ENCODE measurements at places on chromosomes 11 and 22.

GRCh38 chr22:38944653-38945052, 12.8 kb upstream of the APOBEC3A start:
- DNase-seq, result no peak

DNA sequence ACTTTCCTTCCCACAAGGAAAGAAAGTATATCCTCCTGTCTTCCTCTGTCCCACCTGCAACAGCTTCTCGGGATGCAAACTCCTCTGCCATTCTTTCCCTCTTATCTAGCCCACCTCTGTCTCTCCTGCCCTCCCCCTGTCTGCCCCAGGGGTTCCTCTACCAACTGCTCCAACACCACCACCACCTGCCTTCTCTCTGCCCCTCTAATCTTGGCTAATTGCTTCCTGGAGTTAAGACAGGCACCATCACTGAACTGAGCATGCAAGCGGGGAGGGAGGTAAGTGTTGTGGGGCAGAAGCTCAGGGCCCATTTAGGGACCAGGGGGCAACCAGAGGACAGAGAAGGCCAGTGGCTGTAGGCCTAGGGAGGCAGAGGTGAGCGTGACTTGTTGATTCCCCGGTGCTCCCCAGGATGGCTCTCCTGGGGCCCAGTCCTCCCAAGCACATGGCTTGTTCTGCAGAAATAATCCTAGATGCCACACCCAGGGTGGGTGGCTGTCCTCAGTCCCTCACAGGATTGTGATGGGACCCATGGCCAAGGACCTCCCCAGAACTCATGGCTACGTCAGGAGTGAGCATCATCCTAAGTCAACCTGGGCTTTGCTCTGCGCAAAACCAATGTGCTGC, 111.1 kb downstream of the TP53I11 start:
- DNase-seq, result no peak

GRCh38 chr11:59523541-59523940, 12.2 kb downstream of the OR4D9 start:
- DNase-seq, result no peak

DNA sequence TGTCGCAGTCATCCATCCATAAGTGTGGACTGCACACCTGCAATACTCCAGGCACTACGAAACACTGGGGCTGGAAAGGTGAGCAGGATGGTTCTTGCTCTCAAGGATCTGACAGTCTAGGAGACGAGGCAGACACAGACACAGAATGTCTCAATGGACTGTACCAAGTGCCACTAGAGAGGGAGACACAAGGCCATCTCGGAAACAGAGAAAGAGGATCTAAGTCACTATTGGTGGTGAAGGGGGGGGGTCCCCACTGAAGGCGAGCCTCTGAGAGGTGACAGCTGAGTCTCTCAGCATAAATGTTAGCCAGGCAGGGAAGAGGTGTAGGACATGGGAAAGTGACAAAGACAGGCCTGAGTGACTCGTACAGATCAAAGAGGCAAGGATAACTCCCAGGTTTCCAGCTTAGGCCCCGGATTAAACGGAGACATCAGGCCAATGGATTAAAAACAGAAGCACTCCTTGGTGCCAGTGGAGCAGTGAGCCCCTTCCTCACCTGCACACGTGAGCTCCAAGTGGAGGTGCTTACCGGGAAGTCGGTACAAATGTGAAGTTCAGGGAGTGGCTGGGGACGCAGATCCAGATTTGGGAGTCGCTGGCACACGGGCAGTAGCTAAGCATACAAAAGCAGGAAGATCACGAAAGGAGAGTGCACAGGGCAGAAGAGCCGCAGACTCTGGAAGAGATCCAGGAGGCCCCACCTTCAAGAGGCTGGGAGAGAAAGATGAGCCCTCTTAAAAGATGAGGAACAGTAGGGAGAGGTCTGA, 117.2 kb downstream of the MICAL3 start:
- no peak for DNase-seq

DNA sequence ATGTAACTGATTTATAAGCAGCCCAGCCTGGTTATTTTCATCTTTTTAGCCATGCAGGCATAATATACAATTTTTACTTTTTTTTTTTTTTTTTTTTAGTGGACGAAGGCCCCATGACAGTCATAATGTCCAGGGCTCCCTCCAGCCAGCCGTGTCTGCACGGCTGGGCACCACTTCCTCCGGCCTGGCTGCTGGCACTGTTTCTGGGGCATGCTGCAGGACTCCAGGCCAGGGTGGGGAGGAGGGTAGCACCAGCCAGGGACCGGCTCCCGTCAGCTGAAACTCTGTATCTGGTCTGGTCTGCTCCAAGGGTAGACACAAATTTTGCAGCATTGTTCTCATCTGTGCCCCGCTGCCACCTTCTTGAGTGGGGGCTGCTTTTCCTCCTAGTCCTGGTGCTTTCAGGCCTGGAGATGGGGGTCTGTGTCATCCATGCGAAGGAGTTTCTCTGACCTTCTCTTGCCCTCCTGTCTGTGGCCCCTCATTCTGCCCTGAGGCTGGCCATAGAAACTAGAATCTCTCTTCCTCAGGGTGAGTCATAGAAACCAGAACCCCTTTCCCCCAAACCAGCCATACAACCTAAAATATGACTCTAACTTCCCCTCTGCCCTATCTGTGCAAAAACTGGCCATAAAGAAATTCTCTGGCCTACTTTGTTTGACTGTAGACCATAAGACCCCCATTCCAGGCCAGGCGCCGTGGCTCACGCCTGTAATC, 9.2 kb upstream of the RRP7A start:
- no peak for DNase-seq

DNA sequence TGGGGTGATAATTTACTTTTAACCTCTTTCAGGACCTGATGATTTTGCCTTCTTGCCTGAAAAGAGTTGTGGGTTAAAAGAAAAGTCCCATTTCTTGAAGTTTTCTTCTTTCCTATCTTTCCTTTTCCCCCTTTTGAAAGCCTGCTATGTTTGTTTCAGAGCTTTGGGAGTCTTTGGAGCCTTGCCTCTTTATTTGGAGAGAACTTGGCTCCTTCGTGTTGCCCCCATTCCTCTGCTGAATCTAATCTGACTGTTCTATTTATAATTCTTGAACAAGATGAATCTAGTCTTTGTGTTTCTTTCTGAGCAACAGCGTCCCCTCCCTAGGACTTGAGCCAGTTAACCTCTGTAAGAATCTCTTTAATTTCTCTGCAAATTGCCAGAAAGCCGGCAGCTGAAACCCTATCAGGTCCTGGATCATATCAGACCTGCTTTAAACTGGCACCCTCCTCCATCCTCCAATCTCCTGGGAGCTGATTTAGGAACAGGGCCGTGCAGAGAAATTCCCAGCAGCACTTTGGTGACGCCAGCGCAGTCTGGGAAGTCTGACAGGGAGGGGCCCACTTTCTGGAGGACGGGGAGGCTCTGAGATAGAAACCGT, 289.1 kb upstream of the SORL1-AS1 start:
- no peak for DNase-seq

- no peak for DNase-seq
Measured at GRCh38 chr22:18078329-18079041, 695 bp downstream of the PEX26 start.

- no peak for DNase-seq
Measured at GRCh38 chr11:11186249-11186648, 166.8 kb downstream of the CSNK2A3 start.

- DNase-seq, result no peak
Measured at GRCh38 chr11:114311946-114312345, 15.7 kb downstream of the NNMT start.

- no peak for DNase-seq
Measured at GRCh38 chr11:81345609-81346008, 1388.1 kb downstream of the FAM181B start.

- no peak for DNase-seq
Measured at GRCh38 chr11:57776031-57776521, 14.5 kb downstream of the CTNND1 start.

DNA sequence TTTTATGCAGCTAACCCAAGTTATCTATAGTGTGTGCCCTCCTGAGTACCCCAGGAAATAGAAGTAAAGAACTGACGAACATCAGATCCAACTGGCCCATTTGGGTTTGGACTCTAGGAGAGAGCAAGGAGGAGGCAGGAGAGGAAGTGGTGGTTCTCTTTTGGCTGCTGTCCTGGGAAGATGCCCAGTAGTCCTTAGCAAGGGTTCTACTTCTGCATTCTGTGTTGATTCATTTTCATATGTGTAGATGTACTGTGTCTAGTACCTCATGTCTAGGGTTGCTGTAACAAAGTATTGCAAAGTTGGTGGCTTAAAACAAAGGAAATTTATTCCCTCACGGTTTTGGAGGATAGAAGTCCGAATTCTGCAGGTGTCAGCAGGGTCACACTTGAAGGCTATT, 6.6 kb upstream of the MMP27 start:
- DNase-seq, result no peak

DNA sequence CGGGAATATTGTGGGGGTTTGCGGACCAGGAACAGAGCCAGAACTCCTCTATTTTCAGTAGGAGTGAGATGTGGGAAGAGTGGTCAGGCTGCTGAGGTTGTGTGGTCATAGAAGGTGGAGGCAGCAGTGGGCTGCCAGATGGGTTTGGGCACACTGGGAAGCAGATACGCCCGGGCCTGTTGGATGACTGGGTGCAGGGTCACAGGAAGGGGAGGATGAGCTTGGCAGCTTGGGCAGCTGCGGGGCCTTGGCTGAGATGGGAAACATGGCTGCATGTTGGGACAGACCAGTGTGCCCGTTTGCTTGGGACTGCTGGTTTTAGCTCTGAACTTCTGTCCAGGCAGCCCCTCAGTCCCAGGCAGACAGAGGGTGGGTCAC, 11.4 kb downstream of the SHANK3 start:
- no peak for DNase-seq

DNA sequence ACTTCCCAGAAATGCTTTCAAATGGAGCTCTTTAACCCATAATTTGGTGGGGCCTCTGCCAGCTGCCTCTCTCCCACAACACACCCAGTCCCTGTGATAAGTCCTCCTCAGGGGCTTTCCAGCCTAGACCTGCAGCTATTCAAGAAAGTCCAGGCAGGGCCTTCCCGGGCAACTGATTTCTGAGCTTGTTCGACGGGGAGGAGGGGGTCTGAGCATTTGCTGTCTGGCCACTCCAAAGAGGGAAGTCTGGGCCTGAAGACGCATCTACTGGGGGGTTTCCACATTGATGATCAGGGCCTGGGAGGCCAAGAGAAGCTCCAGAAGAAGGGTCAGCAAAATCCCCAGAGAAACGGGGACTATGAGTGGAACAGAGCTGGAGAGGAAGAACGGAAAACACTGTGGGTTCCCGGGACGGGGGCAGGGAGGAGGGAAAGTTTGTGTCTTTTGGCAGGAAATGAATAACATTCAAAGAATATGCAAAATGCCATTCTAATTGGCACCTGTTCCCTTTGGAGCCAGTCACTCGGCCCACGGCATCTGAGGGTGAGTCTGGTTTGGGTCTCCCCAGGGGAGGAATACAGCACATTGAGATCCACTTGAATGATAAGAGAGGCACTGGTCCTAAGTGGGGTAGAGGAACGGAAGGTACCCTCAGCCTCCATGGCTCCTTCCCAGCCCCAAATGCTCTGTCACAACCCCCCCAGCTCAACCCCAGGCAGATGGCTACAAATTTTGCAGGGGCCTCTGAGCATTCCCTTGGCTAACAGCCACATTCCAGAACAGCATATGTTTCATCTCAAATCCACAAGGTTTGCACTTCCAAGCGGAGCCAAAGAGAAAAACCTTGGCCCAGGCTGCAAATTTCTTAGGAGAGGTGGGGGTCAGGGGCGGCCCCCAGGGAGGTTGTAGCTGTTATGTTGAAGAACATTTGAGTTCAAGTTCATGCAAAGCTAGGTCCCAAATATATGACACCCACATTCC, 72.0 kb downstream of the RPUSD4 start:
- DNase-seq, result no peak

DNA sequence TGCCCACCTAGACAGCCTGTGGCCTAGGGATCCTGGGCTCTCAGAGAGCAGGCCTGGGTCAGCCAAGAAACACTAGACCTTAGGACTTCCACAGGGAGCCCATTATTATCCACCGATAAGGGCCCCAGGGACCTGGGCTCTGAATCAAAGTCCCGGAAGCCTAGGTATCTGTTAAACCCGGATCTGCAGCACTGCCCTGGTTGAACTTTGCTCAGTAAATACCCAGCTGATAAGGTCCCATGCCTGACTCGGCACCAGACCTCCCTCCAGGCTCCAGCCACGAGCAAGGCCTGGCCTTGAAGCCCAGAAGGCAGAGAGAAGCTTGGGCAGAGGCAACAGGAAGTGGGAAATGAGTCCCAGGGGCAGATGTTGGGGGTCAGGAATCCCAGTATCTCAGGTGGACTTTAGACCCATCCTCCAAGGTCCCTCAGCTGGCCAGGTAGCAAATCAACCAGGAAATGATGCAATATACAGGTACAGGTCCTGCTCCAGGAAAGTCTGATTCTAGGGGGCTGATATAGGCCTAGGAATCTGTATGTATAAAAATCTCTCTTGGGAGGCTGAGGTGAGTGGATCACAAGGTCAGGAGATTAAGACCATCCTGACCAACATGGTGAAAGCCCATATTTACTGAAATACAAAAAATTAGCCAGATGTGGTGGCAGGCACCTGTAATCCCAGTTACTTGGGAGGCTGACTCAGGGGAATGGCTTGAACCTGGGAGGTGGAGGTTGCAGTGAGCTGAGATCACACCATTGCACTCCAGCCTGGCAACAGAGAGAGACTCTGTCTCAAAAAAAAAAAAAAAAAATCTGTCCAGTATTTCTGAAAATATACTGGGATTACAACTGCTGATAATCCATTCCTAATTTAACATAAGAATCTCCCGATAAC, 18.7 kb downstream of the POU2AF1 start:
- DNase-seq, result no peak

GRCh38 chr11:69326622-69327219, 32.8 kb downstream of the MYEOV start:
- DNase-seq, result no peak

- no peak for DNase-seq
Measured at GRCh38 chr11:46339816-46340215, 7.4 kb upstream of the DGKZ start.

- peak; percentile 25 for DNase-seq
Measured at GRCh38 chr22:22201185-22201929, 43.2 kb upstream of the VPREB1 start.

DNA sequence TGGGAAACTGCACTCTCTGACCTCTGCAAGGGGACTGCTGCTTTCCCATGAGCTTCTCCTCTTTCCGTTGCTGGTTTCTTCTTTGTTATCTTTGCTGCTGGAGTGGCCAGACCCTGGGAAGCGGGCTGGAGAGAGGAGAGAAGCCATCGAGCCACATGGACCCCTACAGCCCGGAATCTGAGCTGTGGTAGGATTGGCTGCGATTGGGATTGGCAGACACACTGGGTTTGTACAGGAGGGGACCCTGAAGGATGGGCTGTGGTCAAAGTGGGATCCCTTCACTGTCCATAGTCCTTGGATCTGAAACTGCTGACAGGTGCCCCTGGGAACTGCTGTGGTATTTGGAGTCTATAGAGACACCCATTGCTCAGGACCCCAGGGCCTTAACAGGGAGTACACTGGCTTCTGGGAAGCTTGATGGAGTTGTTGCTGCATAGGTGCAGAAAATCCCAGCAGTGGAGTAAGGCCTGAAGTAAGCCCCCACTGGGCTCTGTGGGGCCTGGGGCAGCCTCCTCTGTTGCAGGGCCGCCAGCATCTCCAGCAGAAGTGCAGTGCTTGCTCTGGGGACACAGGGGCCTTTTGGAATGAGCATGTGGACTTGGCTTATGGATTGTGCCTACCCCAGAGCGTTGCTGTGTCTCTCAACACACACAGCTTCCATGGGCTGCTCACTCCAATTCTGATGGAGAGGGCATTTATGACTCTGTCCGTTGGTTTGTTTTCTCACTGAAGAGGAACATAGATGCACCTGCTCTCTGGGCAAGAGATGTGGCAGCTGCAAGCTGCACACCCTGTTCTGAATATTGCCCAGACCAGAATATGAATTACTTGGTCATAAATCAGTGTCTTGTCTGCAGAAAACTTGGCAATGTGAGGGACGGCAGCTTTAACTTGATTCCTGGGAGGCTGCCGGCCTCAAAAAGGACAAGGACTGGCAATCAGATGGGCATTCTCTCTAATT, 32.0 kb downstream of the BCR start:
- DNase-seq, result no peak

- no peak for DNase-seq
Measured at GRCh38 chr11:11230087-11230486, 123.0 kb downstream of the CSNK2A3 start.

Measured in activated T-helper 1 cell treated with Interleukin-2 at 50 U/mL for 16 hours (primary cell).